ENCODE measurements at places on chromosomes 12 and 14.

DNA sequence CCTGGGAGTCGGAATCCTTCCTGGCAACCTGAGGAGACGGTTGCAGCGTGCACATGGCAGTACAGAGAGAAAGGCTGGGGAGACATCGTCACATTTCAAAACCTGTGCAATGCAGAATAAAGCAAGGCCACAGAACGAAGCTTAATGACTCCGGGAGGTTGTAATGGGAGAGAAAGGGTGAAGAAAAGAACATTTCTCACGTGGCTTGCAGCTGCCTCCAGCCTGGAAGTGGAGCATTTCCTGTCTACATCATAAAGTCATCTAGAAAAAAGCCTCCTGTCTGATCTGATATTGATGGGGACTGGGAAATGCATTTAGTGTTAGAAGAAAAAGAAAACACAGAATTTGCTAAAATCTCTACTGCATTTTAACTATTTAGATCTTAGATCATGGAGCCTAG is 209.3 kb downstream of the TMEM132C start:
- peak; percentile 34 for DNase-seq

- no peak for DNase-seq
These were observed 5.1 kb upstream of the NUMB start for GRCh38 chr14:73463411-73463810.

GRCh38 chr14:93269341-93270068 is 62.4 kb downstream of the UBR7 start:
- DNase-seq = no peak

GRCh38 chr12:66688846-66689439 is 10.1 kb upstream of the GRIP1 start:
- DNase-seq = peak; percentile 54

DNA sequence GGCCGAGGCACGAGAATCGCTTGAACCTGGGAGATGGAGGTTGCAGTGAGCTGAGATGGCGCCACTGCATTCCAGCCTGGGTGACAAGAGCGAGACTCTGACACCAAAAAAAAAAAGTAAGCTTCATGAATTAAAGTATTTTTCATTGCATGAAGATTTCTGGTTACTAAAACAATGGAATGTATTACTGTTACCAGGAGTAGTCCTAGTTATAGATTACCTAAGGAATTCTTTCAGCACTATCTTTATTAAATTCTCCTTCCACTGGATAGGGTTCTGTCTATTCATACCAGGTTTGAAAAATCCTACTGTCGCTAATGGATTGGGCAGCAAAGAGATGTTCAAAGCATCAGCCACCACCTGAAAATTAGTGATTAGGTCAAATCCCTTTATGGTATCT is 12.4 kb downstream of the ETFRF1 start:
- no peak for DNase-seq

- DNase-seq = no peak
These were observed 220.9 kb downstream of the FOXG1 start for GRCh38 chr14:28987516-28987915.

GRCh38 chr12:4556735-4557530 is 5.1 kb upstream of the DYRK4 start:
- DNase-seq = no peak

- DNase-seq = no peak
These were observed 10.5 kb upstream of the NUAK1 start for GRCh38 chr12:106149096-106149784.

DNA sequence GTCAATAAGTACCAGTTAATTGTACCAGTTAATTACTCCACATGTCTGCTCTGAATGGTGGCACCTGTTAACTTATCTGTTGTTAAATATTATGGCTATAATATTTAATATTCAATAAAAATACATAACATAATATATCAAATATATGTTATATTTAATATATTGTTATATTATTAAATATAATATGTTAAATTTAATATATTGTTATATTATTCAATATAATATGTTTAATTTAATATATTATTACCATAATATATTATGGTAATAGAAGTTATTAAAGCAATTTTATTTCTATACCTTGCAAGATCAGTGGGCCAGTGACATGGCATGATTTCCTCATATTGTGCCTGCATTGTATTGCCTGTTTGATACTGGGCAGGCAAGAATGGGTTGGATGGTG is 98.4 kb downstream of the TBC1D30 start:
- no peak for DNase-seq

- peak; percentile 34 for DNase-seq
These were observed 62.5 kb upstream of the PTPRR start for GRCh38 chr12:70982991-70983390.

DNA sequence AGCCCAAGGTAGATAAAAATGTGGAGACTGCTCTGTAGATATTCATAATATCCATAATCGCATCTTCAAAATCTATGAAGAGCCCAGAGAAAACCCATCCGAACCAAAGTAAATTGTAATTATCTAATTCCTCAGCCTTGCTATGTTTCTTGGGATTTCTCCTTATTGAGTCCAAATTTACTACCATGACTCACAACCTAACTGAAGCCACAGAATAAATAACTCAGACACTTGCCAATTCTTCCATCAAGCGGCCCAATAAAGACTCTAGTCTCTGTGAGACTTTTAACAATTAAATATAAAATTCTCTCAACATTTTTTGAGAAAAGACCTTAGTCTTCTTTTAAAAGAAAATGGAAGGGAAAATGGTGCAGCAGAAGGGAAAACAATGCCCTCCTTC is 409.8 kb downstream of the DAD1 start:
- DNase-seq = no peak

- no peak for DNase-seq
These were observed 212.6 kb upstream of the LHX5 start for GRCh38 chr12:113684053-113684907.
